ENCODE measurements at places on chromosomes 1 and 21. TPM values are rescaled to one million over a fixed set of nuclear protein-coding genes. Genes with fewer than 3 reads are reported as not detected.

The EPHB2 gene
- 22.4 TPM for total RNA-seq

The SPRR2G gene
- total RNA-seq: not detected

The COL8A2 gene
- 0.24 TPM for total RNA-seq

The EFNA4 gene
- total RNA-seq: 11.7 TPM

The GSTM5 gene
- 4.9 TPM for total RNA-seq

The NEGR1 gene
- total RNA-seq: 3.2 TPM
